NCI-H226 (cell line): ENCODE measurements at places on chromosomes 2 and 18.

GRCh38 chr18:36733150-36733549 lies 95.7 kb downstream of the TPGS2 start:
- DNase-seq = no peak

- peak; percentile 18 for DNase-seq
Observed at GRCh38 chr18:48050176-48050575, 119.7 kb upstream of the SMAD2 start.

DNA sequence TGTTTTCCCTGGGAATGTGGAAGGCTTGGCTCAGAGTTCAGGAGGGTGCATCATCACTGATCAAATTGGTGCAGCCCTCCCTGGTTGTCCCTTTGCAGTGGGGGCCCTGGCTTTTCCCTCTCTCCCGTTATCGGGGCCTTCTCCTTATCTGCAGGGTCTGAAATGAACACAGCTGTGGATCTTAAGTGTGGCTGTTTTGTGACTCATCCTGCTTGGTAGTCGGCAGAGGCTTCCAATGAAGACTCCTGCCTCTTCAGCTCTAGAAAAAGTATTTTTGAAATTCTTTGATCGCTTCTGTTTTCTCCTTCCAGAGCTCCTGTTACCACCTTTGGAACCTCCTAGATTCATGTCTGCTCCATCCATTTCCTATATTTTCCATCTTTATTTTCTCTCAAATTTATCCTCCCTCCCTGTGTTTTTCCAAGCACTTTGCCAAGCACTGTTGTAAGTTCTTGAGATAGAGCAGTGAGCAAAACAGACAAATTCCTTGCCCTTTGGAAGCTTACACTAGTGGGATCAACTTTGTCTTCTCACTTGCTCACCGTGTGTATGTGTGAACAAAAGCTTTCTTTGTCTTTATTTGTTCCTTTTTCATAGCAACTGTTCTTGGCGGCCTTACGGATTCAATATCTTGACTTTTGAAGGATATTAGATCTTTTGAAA lies 45.7 kb downstream of the RALB start:
- peak; percentile 33 for DNase-seq

DNA sequence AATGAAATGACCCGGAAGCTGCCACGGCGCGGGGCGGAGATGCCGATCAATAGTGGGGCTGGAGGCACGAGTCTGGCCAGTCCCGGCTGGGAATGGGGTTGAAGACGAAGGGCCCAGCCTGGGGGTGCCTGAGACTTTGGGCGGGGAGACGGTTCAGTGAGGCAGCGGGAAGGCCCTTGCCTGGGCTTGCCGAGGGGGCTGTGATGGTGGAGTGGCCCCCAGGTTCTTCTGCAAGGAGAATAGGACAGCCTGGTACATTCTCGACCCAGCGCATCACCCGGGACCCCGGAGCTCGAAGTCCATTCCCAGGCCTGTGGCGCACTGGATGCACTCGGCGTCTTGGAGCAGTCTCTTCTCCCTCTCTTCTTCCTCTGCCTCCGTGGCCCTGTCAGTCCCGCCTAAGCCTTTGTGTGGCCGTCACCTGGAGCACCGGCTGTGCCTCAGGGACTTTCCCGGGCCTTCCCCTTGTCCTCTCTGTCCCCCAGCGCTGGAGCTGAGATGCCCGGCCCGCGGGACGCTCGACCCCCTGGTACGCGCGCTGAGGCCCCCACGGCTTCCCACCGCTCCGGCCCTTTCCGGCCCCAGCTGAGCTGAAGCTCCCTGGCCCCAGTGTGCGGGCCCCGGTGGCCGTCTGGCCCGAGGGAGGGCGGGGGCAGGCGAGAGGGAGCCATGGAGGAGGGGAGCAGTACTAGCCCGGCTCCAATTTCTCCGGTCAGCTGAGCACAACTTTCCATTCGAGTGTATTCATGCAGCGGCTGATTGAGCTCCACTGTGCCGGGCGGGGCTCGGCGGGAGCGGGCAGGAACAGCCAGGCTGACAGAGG lies 8.0 kb downstream of the SIX3 start:
- DNase-seq = no peak

DNA sequence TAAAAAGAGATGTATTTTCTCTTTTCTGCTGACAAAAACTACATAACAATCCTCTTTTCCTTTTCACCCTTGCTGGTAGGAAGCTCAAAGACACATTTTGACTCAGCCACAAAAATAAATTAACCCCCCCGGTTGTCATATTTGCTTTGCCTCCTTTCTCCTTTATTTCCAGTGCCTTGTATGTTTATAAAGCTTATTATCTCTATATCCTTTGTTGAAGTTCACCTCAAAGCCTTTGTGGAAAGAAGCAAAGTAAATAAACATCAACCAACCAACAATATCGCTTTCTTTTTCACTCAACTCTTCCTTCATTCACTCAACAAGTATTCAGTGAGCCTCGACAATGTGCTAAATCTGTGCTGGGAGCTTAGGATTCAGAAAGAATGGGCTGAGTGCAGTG lies 276.5 kb upstream of the ID2 start:
- no peak for DNase-seq

GRCh38 chr2:15892151-15892880 lies 48.0 kb upstream of the MYCN start:
- DNase-seq = no peak

- no peak for DNase-seq
Observed at GRCh38 chr2:38450509-38450908, 73.4 kb upstream of the ATL2 start.

DNA sequence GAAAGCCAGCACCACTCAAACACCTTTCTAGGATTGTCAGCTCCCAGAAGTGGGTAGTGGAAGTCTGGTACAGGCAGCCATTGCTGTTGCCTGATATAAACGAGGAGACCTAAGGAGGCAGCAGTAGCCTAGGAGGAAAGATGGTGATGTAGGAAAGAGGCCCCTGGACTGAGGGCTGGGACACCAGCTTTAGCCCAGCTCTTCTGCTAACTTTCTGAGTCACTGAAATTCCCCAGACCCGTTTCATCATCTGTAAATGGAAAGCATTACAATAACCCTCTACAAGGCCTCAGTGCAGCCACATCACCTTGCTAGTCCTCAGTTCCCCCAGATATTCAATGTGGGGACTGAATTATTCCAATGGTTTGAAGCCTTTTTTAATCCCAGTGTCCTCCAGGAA lies 336.5 kb downstream of the TNS1 start:
- DNase-seq = no peak

GRCh38 chr18:21743166-21743832 lies 2.7 kb downstream of the MIB1 start:
- no peak for DNase-seq

DNA sequence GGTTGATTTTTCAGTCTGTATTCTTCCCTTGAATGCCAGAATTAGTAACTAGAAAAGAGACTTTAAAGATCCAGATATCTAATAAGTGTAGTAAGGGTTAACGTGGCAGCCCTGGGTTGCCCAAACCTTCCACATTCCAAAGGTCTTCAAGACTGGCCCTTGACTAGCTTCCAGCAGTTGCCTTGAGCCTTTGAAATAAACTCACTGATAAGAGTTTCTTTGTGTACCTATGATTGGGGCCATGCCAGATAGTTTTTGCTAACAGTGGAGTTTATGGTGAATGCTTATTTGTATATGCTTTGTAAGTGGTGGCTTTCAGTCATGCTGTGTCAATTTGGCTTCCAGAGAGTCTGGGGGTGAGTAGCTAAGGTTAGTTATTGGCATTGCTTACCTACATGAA lies 722.3 kb downstream of the RNF144A start:
- DNase-seq = peak; percentile 22

DNA sequence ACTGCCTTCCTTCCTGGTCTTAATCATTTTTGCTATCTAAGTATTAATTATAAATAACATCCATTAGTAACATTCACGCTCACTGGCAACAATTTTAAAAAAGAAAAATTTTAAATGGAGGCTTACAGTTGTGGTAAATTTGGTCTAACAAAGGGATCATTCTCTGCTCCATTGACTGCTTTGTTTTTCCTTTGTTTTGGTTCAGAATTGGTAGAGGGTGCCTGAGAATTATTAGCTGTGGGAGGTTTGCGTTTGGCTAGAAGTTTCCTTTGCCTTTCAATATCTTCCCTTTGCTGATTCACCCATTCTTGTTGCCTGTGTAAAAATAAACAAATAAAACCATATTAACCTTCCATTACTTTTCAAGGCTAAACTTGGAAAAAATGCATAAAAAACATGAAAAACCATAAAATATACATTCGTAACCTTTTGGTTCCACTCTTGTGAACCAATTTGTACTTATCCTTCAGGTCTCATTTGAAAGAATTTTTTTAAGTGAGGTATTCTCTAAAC lies 114.6 kb downstream of the TLK1 start:
- no peak for DNase-seq

DNA sequence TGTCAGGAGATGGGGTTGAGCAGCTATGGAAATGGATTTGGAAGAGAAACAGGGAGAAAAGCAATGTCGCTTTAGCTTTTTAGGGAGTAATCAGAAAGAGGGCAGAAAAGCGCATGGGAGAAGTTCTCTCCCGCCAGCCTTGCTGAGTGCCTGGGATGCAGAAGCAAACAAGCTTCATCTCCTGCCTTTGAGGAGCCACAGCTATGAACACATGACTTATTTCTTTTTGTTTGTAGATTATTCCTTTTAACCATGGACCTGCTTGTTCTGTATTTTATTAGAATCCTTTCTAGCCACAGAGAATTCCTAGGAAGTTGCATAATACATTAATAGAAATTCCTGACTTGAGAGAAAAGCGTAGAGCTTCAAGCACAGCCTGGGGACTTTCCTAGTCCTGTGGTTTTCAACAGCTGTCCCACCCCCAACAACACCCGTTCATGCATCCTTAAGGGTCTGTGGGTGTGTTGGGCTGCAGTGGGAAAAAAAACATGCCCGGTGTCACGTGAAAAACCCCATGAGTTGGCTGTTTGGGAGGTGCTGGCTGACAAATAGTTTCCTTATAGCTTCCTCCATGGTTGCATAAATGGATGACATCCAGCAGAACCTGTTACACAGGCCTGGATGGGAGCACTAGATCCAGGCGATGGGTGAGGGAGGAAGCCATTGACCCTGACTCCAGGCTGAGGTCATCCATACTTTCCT lies 14.9 kb downstream of the SLC9A4 start:
- DNase-seq = peak; percentile 83

- DNase-seq = no peak
Observed at GRCh38 chr2:82260521-82260920, 1956.0 kb upstream of the LRRTM1 start.
